ENCODE measurements at places on chromosomes 1 and 21.

DNA sequence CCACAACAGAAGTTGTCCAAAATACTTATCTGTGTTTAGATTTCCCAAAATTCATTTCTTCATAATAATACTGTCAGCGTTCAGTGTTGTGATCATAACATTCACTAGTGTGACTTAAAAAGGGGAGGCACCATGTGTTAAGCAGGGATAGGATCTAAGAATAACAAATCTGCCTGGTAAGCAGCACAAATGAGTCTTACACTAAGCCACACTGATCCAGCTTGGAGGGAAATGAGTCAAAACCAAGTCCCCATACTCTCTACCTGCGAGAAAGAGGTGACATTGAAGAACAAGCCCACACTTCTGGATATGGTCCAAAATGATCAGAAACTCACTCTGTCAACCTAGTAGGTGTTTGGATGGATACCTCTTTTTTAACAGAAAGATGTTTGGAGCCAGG is 145.5 kb downstream of the CRB1 start:
- DNase-seq = no peak

GRCh38 chr21:33289199-33289819 is 23.1 kb downstream of the IL10RB start:
- peak; percentile 31 for DNase-seq

DNA sequence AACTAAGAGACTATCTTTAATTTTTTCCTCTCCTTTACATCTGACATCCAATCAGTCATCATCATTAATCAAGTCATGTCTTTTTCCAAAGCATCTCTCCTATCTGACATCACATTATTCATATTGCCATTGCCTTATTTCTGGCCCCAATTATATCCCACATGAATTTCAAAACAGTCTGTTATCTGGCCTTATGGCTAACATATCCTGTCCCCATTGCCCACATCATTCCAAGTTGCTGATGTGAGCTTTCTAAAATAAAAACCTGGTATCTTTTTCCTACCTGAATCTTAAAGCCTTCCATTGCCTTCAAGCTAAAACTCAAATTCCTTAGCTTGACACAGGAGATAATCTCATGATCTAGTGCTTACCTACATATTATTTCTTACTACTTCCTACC is 283.9 kb downstream of the LRRC40 start:
- DNase-seq = no peak

GRCh38 chr1:7962014-7962335 is 464 bp downstream of the PARK7 start:
- DNase-seq = no peak

DNA sequence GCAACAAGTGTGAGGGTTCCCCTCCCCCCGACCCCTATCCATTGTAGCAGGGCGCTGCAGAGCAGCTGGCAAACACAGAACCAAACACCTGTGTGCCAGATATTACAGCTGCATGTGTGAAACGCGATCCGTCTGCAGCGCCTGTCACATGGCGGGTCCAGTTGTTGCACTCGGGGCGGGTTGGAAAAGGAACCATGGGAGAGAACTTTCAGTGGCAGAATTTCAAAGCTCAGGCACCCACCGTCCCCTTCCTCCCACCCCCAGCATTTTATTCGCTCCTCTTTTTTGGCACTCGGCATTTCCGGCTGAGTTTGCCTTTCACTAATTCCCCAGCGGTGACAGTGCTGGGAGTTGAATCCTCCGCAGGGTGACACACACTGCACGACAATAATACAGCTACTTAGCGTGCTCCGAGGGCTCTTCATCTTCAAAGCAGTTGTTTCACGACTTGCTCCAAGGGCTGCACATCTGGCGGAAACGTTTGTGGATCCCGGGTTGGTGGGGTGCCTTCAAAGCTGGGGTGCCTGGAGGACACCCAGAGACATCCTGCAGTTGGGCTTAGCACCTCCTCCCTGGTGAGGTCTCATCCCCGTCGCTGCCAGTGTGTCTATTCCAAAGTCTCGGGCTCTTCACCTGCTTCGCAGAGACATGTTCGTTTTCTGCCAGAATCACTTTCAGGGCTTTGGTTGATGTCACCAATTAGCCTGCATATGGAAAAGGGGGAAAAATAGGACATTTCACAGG is 180.7 kb downstream of the ZBTB18 start:
- peak; percentile 63 for DNase-seq

- no peak for DNase-seq
These were observed 4.8 kb upstream of the FCRLA start for GRCh38 chr1:161702250-161702649.

- DNase-seq = peak; percentile 64
These were observed 7.4 kb downstream of the HMCN1 start for GRCh38 chr1:185741551-185741950.

DNA sequence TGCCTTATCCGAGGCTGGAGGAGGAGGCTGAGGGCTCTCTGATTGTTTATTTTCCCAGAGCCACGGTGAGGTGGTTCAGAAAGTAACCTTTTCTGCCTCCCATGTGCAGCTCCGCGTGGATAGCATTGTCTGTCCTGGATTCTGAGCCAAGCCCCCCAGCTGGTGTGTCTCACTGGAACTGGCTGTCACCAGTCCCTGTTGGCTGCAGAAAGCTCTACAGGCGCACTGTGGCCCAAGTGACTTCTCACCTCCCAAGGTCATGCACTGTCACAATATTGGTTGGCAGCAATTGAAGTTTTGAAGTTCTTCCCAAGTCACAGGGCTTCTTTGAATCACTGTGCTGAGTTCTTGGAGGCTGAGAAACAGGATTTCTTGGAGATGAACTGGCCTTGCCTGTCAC is 8.2 kb downstream of the BMP8A start:
- DNase-seq = no peak

DNA sequence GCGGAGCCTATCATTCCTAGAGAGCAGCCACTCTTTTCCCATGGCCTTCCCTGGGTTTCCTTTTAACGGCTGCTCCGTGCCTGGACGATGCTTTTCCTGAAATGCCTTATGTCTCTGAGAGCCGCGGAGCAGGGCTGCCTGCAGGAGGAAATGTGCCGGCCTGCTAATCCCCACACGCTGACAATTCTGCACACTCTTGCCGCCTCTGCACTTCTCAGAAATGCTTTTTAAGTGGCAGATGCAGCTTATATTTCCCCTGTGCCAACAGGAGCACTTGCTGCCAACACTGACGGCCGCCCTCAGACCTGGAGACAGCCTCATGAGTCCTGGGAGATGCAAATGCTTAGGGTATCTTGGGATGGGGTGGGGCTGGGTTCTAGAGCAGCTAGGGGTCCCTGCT is 253.2 kb downstream of the GRIK3 start:
- DNase-seq = no peak

GRCh38 chr1:55650444-55650843 is 435.3 kb upstream of the USP24 start:
- DNase-seq = no peak

DNA sequence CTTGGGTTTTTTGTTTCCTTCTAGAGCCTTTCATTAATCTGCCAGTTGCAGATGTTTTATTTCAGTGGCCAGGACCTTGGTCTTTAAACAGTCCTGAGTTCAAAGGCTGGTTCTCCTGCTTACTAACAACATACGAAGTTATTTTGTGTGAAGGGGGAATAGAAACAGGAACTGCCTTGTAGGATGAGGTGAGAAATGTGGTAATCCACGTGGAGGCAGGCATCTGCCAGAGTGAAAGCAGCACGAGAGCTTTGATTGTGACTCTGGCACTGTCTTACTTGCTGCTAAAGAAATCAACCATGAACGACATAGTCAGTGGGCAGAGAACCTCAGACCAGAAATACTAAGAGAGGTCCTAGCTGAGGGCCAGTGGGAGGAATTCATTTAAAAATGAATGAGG is 30.4 kb downstream of the TMEM63A start:
- DNase-seq = no peak

DNA sequence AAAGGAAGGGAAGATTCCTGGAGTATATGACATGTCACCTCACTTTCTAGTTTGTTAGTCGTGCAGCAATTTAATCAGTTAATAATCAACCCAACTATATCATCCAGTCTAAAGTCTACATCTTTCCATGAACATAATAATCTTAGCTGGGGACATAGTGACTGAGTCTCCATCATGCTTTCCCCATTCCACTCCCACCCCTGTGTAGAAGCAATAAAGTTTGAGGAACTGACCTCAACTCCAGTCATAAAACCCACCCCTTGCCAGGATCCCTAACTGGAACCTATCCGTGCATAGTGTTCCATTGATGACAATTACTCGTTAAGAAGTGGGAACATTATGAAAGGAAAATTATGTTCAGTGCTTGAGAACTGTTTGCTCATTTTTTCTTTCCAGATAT is 48.9 kb upstream of the MROH9 start:
- DNase-seq = no peak

GRCh38 chr1:201999625-202000238 is 10.7 kb upstream of the ELF3 start:
- DNase-seq = peak; percentile 69

DNA sequence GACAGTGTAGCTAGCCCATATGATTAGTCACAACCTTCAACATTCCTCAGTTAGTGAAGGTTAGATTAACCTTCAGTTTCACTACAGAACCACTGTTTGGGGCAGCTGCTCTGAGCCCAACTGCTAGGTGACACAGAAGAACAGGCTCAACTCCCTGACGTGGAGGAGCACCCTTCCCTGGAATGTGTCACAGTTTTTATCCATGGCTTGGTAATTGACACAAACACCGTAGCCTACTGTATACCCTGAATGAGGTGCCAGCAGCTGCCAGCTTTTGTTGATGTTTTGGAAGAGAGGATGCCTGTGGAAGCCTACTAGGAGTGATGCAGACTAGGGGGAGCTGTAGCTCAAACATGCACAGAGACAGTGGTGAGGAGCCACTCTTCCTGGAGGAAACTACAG is 56.6 kb upstream of the CR2 start:
- DNase-seq = no peak

DNA sequence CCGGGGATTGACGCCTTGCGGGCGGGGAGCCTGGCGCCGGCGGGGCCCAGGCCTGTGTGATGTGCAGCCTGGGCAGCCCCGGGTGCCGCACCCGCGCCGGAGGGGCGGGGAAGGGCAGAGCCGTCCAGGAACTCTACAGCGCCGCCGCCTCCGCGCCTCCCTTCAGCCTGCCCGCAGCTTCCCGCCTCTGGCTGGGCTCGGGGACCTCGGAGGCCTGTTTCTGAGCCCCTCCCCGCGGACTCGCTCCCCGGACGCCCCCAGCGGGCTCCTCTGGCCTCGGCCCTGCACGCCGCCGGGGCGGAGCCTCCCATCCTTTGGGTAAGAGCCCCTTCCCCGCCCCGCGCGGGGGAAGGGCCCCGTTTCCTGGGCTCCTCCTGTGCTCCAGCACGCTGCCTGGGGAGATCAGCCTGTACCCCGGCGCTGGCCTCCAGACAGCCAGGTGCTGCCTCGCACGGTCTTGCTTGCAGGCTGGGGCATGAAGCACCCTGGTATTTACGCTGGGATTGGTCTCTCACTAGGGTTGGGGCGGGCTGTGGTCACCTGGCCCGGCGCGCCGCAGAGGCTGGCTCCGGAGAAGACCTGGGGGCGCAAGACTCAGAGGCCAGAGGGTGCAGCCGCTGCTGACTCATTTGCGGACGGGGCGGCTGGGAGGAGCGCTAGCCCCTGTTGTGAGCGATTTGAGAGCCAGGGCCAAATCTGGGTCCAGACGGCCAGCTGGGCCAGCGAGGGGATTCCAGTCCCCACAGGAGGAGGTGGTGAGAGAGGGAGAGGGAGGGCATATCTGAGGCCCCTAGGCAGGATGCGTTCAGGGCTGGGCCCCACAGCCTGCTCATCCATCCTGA is 5.7 kb upstream of the ACOT11 start:
- peak; percentile 84 for DNase-seq

GRCh38 chr21:27257908-27258556 is 291.1 kb upstream of the ADAMTS5 start:
- no peak for DNase-seq

- peak; percentile 67 for DNase-seq
These were observed 165.8 kb upstream of the C1orf105 start for GRCh38 chr1:172254521-172255222.

- no peak for DNase-seq
These were observed 6.9 kb upstream of the LRP8 start for GRCh38 chr1:53334781-53335180.

- no peak for DNase-seq
These were observed 43.1 kb downstream of the DUSP10 start for GRCh38 chr1:221698579-221699349.

- no peak for DNase-seq
These were observed 18.6 kb upstream of the PADI1 start for GRCh38 chr1:17186216-17186909.

DNA sequence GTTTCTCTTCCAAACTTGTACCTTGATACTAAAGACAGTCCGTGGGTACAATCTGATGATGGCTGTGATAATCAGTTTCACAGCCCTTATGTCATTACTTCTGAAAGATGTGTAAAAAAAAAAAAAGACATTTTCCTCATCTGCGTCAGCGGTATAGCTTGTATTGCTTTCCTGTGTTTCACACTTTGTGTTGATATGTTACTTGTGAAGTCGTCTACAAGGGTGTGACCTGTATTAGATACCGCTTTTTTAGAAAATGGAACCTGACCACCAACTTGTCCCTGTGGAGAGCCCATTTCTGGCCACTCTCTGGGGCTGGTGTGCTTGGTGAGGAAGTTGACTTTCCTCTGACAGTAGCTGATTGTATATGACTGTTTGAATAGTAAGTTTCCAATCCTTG is 50.5 kb downstream of the PEX14 start:
- no peak for DNase-seq

DNA sequence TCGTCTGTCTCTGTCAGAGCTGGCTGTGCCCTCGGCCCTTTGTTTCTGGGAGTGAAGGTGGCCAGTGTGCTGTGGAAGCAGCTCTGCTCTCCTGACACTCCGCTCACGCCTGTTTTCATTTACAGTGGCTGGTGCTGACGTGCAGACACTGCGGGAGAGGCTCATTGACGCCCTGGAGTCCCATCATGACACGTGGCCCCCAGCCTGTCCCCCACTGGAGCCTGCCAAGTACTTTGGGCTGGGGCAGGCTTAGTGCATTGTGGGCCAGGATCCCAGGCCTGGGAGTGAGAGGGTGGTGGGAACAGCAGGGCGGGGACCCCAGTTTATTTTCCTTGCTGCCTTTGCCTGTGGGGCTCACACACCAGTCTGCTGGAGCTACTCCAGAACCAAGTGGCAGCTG is 21.1 kb downstream of the QSOX1 start:
- DNase-seq = no peak

DNA sequence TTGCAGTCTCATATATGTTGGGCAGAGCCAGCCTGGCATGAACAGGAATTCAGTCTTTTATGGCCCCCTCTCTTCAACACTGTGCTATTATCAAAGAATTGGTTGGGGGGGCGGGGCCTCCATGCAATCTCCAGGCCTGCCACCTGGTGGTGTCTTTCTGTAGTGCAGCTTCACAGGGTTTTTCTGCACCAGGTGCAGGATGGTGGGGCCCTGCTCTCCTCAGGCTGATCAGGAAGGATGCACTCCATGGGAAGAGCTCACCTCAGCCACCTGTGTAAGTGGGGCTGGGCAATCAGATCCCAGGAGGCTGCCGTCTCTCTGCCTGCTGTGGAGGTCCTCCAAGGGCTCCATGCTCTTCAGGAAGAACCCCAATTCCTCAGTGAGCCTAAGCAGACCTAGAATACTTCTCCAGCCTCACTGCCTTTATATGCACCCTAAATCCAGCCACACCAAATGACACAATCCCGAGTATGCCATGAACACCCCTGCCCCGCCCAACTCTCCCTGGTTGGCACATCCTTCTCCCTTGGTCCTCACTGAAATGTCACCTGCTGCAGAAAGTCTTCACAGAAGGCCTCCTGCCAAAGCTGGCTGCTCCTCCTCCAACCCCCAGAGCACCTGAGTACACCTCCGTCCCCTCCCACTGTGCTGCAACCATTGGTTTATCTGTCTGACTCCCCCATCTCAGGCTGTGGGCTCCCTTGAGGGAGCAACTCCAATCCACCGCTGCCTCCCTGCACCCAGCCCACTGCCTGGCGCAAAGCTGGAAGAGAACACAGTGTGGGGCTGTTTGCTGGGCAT is 16.5 kb downstream of the STK40 start:
- peak; percentile 85 for DNase-seq

- no peak for DNase-seq
These were observed 180.3 kb downstream of the FAF1 start for GRCh38 chr1:50779801-50780200.
